Activated CD4-positive, alpha-beta memory T cell treated with anti-CD3 and anti-CD28 coated beads, Interleukin-2, amount 10 ng/mL, durations not matched to agents 7 days and 5 days (primary cell): ENCODE measurements at places on chromosomes 7 and 10. TPM values are rescaled to one million over a fixed set of nuclear protein-coding genes. Genes with fewer than 3 reads are reported as not detected.

Gene TUBB8
- total RNA-seq, result not detected

Gene CAV2
- total RNA-seq, result not detected

Gene EFCAB10
- not detected for total RNA-seq

Gene ATP6V0E2
- total RNA-seq, result 52.3 TPM

Gene ASB10
- total RNA-seq, result not detected

Gene ARMC3
- total RNA-seq, result not detected

- no peak for DNase-seq
These were observed 114.4 kb downstream of the TPST1 start for GRCh38 chr7:66319407-66319979.

GRCh38 chr10:62904281-62904875, 88.2 kb upstream of the EGR2 start:
- DNase-seq, result no peak

- no peak for DNase-seq
These were observed 753 bp downstream of the CAMK2B start for GRCh38 chr7:44324481-44325200.

- DNase-seq, result peak; percentile 9
These were observed 102.6 kb downstream of the VIPR2 start for GRCh38 chr7:159042103-159042502.

DNA sequence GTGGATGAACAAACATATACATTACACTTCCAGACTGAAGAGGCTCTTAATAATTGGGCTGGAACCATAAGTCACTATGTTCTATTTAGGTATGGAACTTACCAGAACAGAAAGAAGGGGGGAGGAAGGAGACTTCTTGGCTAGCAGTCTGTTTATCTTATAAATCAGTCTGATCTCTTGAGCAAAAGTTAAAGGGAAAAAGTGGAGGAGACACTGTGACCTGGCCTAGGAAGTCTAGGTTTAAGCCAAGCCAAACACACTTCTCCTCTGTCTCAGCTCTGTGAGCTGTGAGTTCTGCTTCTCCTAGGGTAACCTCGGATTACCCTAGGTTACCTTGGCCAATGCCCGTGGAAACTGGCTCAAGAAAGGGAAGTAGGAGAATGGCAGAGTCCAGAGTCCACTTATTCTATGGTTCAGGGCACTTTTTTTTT, 95.2 kb downstream of the PFKFB3 start:
- DNase-seq, result no peak

DNA sequence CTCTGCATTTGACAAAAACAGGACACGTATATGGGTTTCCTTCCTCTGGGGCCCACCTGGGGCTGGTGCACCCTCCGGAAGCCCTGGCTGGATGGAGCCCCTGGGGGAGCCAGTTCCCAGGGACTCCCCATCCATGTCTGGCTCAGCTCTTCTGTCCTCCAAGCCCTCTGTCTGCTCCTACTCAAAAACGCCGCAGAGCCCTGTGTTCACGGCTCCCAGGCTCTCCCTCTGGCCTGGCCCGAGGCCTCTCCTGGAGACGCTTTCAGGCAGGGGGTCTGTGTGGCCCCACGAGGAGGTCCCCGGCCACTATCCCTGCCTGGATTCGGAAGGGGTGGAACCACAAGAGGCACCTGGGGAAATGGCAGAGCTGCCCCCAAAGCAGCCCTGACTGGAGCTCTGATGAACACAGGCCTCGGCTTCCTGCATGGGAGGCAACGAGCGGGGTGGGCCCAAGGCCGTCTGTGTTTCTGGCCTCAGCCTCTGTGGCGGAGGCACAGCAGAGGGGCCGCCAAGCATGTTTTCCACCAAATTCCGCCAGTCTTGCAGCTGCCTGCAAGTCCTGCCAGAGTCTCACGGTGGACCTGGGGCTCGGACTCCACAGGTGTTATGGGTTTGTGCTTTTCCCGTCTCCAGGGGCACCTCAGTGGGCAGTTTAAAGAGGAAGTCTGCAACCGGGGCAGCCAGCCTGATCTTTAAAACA, 22.6 kb upstream of the INPP5A start:
- DNase-seq, result no peak

DNA sequence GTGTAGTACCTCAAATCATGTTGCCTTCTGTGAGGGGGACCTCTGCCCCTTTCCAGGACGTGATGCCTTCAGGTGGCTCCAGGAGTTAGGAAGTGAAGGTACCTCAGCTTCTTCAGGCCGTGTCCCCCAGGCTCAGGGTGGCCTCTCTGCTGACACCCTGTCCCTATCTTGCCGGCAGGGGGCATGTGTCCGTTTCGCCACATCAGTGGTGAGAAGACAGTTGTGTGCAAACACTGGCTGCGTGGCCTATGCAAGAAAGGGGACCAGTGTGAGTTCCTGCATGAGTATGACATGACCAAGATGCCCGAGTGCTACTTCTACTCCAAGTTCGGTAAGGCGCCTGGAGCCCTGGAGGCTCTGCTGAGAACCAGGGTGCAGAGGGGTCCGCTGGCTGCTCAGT, 9.2 kb downstream of the CPSF4 start:
- peak; percentile 22 for DNase-seq

DNA sequence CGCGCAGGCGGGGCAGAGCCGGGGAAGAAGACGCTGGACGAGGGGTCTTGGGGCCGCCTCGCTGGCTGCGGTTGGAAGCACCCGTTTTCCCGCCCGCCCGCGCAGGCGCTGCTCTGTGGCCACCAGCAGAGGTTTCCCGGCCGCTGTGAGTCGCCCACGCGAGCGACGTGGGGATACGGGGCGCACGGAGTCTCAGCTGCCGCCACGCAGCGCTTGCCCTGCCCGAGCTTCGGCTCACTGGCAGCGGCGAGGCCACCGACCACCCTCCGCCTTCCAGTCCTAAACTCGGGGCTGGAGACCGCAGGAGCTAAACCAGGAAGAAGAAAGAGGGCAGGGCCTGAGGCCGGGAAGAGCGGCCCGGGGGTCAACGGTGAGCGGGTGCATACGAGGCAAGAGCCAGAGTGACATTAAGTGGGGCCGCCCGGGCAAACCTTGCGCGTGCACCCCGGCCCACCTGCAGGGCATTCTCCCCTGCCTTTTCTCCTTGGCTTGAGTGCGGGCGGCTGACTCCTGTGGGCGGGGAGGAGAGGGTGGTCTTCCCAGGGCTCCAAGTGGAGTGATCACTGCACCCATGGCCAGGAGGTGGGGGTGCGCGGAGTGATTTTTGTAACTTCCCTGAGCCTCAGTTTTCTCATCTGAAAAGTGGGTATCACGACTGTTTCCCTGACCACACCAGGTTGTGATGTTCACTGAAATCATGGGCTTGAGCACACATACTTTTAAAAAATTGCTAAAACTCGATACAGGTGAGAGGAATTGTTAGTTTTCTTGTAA, 7.1 kb upstream of the EMX2 start:
- no peak for DNase-seq

DNA sequence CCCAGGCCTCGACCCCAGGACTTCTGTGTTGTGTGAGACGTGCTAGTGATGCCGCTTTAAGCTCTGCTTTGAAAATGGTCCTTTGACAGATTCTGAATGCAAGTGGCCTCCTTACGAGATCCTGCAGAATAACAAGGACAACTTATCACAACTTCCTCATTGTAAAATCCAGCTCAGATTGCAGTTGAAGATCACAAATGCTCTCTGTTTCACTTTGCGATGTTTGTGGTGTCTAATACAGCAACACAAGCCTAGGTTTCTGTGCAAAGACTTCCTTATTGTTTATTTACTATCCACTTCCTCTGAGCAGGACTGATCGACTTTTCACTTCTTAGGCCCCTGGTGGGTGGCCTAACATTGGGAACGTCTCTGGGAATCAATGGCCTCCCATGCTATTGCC, 31.7 kb upstream of the INSIG1 start:
- DNase-seq, result no peak

DNA sequence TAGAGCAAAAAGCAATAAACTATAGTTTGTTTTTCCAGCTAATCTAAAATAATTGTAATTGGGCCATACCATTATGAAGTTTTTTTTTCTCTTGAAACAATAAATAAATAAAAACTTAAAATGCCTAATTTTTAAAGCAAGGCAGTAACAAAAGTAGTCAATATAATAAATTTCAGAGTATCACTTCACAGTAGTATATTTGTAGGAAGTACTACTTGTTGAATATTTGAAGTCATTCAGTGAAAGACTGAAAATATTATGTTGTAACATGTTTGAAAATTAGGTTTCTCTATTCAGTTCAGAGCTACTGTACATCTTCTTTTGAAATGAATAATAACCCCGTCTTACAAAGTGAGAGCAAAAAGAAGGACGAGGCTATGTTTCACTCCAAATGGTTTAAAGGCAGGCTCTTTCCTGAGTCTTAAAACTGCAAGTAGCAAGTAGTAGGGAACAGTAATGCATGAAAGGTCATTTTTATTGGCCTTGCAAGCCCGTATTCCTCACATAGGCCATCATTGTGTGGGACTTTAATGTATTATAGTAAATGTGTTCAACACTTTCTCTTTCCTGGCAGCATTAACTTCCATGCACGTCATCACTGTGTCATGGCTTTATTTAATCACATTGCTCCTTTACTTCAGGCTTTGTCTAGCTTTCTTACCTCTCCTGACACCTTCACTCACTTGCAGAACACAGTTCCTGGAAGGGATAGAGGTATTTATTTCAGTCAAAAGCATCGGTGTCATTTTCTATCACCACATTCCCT, 141.4 kb downstream of the VTI1A start:
- DNase-seq, result no peak

DNA sequence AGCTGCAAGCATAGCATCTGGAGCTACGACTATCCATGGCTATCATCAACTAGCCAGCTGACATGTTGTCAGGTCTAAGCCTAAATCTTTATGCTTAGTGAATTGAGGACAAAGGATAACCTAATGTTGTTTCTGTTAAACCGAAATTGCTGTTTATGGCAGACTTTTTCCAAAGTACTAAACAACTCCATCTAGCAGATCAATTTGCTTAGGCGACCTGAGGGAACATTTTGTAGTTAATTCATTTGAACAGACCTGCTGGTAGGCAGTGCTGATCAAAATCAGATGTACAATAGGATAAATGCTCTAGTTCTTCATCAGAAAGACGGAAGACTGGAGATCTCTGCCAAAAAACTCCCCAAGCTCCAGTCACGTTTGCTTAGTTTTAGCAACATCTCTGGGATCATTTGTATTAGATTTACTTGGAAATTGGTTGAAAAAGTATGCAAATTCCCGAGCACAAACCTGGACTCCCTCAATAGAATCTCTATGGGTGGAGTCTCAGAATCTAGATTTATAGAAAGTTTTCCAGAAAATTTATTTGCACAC, 301.6 kb upstream of the NRP1 start:
- DNase-seq, result no peak

- DNase-seq, result no peak
These were observed 21.5 kb upstream of the PLEKHA1 start for GRCh38 chr10:122352817-122353525.

DNA sequence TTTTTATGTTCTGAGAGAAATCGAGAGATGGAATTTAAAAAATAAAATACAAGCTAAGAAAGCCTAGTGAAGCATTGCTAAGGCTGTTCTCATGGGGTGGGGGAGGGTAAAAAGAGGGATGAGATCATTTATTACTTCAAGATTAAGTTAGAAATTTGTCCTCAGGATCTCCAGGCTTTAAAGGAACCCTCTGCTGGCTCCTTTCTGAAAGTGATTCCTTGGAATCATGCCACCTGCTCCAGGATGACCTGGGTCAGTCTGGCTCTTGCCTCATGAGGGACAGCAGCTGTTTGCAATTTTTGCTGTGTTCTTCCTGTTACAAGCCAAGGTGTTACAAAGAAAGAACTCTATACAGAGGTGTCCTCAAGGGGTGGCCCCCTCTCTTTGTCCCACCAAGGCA, 69.8 kb downstream of the CDK1 start:
- DNase-seq, result no peak

DNA sequence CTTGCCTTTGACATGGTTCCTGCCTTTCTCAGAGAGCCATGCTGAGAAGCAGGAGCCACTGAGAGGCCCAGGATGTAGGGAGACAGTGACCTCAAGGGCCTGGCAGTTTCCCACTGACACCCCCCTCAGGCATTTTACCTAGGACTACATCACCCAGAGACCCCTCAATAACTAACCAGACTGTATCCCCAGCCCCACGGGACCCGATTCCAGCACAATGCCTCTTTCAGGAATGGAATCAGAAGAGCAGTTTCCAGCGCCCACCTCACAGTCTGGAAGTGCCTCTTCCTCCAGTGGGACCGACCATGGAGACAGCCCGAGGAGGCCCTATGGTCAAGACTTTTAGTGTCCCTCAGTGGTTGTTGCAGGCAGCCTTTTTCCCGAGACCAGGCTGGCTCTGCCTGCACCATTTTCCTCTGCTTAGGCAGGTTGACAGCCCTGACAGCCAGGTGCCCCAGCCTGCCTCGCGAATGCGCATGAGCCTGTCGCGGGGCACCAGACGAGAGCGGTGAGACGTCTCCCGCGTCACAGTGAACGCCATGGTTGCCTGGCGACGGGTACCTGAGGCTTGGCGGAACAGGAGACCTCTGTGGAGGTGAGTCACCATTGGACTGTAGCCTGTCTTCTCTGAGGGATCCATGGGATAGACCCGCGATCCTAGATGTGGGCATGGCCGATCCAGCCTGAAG, 28.4 kb upstream of the ZNF273 start:
- DNase-seq, result peak; percentile 6

DNA sequence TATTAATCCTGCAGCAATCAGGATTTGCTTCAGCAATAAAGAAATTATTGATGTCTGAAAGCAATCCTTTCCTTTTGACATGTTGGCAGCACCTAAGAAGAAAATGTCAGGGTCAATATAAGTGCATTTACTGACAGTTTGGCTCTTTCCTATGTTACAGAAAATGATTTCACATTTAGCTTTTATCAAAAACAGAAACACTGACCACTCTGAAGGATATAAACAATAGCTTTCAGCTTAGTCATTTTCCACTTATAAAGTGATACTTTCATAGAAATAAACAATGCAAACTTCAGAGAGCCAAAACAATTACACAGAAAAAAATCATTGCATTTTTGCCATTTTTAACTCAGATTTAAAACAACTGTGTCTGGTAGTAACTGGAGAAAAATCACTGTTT, 325.6 kb upstream of the KAT6B start:
- DNase-seq, result no peak

- DNase-seq, result no peak
These were observed 180.6 kb downstream of the SEMA3E start for GRCh38 chr7:83468251-83468739.

DNA sequence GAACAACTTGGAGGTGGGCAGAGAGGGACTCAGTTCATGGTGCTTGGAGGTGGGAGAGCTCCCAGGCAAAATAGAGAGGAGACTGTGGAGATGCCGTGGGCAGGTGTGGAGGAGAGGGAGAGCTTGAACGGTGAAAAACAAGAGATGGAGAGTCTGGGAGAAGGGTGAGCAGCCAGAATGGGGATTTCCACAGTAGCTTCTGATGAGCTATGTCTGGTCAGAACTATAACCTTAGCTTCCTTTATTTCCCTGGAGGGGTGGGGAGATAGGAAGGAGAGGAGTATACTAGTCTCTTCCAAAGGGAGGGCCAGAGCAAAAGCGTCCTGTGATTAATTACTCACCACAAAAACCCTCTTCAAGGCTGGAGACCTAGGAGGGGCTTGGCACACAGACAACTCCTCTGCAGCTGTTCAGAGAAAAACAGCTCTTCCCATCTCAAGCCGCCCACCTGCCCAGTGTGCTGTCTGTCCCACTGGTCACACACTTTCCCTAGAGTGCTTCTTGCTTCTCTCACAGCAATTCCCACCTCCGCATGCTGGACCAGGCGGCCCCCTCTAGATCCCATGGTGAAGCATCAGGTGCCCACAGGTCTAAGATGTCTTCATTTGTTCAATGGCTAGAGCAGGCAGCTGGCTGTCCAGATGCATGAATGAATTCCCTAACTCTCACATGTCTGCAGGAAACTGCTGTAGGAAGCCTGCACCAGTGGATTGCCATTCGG, 41.9 kb downstream of the TAS2R41 start:
- no peak for DNase-seq
